ENCODE measurements at places on chromosomes 5 and 9.
A peak's percentile ranks its signal among the peaks of the same experiment; 100 is the strongest.

DNA sequence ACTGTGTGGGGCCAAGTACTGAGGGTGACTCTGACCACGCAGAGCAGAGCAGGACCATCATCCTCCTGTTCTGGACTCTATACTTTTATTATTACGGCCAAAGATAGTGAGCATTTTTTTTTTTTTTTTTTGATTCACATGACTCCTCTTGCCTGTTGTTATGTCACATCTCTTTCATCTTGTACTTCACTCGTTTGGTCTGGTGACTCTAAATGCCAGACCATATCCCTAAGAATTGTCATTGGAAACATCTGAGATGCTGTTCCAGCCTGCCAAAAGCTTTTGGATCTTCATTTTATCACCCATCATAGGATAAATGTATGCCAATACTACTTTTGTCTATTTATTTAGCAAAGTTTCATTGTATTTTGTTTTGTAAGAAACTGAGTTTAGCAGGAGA is 168.2 kb upstream of the RAI14 start:
- no peak for DNase-seq

DNA sequence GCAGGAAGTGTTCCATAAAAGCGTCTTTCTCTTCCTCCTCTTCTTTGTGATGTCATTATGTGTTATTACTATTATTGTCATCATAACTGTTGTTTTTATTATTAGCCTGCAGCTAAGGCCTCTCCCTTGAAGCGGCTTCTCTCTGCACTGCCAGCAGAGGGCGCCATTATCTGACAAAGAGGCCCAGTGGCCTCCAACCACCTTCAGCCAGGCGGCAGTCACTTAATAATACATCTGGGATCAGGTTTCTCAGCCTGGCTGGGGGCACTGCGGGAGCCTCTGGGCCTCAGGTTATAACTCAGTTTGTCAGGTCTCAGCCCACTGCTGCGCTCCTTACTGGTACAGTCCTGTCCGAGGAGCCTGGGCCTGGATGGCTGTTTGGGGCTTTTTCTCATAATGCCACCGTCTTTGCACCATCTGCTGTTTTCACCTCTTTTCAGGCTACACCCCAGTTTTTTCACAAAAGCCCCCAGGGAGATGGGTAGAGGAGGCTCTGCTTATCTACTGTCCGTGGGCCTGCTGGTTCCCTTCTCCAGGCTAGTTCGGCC is 281.9 kb downstream of the NSG2 start:
- DNase-seq, result peak; percentile 33

- no peak for DNase-seq
Measured at GRCh38 chr5:40233268-40233667, 446.4 kb upstream of the PTGER4 start.

DNA sequence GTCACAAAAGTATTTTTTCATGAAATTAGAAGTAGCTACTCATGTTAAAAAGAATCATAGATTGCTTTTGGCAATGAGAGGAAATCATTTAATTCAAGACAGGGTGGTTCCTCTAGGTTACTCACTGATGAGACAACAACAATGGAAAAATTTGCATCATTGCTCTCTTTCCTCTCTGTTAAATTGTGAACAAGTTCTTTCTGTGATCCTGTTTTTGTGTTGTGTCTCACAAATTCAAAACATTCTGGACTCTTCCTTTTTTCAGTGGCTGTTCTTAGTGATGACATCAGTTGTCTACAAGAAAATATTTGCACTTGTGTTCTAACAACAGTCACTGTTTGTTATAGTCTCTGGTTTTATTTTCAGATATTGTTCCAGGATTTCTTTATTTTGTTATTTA is 95.3 kb downstream of the XRCC4 start:
- no peak for DNase-seq

DNA sequence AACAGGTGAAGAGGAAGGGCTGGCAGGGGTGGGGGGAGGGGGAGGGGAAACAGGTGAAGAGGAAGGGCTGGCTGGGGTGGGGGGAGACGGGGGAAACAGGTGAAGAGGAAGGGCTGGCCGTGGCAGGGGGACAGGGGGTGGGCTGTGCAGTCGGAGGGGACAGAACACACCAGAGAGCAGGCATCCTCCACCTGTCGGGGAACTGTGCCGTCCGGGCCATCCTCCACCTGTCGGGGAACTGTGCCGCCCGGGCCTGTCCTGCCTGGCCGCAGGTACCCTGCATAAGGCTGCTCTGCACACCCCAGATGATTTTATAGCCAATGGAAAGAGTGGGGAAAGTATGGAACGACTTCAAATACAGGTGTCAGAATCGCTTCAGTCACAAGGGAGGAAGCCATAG is 32.5 kb upstream of the PPP1R26 start:
- no peak for DNase-seq

DNA sequence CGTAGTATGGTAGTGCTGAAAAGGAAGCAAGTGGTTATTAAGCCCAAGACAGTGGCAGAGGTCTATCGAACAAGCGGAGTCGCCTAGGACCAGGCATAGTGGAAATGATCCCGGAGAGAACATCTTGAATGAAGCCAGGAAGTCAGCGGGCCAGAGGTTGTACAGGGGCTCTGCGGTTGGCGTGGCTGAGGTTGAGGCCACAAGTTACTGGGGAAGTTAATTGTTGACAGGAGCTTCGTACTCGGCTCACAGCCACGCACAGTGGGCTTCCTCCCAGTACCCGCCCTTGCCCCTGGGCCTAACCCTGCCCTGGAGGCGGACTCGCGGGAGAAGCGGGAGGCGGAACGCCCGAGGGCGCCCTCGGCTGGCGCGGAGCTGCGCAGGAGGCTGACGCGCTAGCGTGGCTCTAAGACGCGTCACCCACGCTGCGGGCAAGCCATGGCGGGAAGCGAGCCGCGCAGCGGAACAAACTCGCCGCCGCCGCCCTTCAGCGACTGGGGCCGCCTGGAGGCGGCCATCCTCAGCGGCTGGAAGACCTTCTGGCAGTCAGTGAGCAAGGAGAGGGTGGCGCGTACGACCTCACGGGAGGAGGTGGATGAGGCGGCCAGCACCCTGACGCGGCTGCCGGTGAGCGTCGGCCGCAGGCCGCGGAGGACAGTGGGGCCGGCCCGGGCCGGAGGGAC is at the start of gene FBXO4:
Gene FBXO4, plus strand, starts transcription at position 410 of the 683 bp plus-strand sequence. Its CDS starts 29 bp downstream, at position 439.
- DNase-seq, result peak; percentile 88

- DNase-seq, result no peak
Measured at GRCh38 chr5:173812811-173813550, 75.2 kb upstream of the CPEB4 start.

- DNase-seq, result no peak
Measured at GRCh38 chr5:54889826-54890225, 95.6 kb downstream of the ESM1 start.

GRCh38 chr9:6758248-6758497 is 400 bp downstream of the KDM4C start:
- no peak for DNase-seq

DNA sequence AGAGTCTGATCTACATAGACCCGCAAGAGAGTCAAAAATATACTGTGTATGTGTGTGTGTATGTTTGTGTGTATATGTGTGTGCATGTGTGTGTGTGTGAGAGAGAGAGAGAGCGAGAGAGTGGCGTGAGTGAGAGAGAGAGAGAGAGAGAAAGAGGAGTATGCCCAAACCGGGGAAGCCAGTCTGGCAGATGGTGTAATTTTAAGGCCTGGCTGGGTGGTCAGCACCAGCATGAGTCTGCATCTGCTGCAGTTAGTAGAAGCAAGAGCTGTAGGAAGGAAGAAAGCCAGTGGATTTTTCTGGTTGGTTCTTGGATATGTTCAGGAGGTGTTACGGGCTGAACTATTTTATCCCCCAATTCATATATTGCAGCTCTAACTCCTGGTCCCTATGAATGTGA is 75.2 kb downstream of the ACTBL2 start:
- no peak for DNase-seq
